ENCODE measurements at places on chromosomes 11 and 22.

- DNase-seq = no peak
These were observed 1041.1 kb downstream of the JRKL start for GRCh38 chr11:97430877-97431276.

- no peak for DNase-seq
These were observed 40.1 kb downstream of the DGCR2 start for GRCh38 chr22:19082101-19082500.

GRCh38 chr11:70158201-70158600 is 44.9 kb upstream of the FADD start:
- no peak for DNase-seq

- no peak for DNase-seq
These were observed 1.1 kb upstream of the ALG8 start for GRCh38 chr11:78140392-78141077.

GRCh38 chr11:131770801-131771200 is 400.4 kb downstream of the NTM start:
- DNase-seq = no peak

Data from C1 segment of cervical spinal cord (tissue), 14 donors.